Stimulated activated CD4-positive, alpha-beta T cell treated with anti-CD3 and anti-CD28 coated beads, TNF-alpha, amount 100 ng/mL, for 1 hour (primary cell): ENCODE measurements at places on chromosomes 3 and 15.

- no peak for DNase-seq
These were observed 28.1 kb upstream of the CD200R1L start for GRCh38 chr3:112874725-112875124.

DNA sequence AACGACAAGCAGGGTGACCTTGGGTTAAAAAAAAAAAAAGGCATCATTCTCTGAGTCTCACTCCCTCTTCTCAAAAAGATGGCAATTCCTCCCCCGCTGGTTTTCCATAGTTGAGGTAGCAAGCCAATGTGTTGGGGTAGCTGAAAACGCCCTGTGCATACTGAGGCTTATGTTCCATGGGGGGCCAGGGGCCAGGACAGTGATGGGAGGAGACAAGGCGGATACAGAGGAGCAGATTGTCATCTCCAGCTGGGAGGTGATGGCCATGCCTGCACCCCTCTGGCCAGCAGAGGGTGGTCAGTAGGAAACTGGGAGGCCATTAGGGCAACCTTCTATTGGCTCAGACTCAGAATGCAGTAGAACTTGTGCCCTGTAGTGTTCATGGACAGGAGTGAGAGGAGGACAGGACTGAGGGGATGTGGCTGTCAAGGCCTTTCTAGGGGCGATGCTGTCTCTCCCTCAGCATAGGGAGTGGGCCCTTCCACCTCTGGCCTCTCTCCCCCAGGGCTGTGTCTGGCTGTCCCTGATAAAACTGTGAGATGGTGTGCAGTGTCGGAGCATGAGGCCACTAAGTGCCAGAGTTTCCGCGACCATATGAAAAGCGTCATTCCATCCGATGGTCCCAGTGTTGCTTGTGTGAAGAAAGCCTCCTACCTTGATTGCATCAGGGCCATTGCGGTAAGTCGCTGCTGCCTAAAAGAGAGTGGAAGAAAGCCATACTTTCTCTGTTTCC lies 1.9 kb downstream of the TF start:
- DNase-seq: no peak

DNA sequence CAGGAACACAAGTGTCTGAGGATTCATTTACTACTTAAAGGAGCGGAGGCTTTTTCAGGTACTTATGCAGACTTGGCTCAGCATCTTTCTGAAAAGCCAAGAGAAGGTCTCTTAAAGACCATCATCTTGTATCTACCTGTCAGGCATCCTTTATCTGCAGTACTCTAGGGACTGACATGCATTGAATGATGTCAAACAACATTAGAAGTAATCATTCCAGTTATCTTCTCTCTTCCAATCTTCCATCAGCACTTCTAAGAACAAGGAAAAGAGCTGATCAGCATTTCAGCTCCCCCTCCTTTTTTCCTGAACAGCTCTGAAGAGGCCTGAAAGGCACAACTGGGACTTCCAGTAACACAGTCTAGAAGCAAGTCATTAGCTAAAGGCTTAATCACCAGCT lies 214.8 kb downstream of the KCNH8 start:
- no peak for DNase-seq

DNA sequence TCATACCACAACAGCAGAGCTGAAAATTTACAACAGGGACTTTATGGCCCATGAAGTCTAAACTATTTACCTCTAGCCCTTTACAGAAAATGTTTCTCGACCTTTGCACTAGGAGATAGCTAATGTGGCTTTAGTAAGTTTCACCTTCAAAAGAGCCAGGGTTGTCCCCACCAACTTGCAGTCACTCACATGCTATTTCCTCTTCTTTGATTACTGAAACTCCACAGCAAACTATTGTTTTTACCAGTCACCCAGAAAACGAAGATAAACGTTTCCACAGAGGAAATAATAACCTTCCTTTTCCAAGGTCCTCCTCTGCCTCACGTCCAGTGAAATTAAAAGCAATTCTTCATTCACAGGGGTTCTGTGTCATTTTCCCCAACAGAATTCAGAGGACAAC lies 48.2 kb downstream of the WWTR1 start:
- no peak for DNase-seq

GRCh38 chr15:89494941-89495637 lies 1.3 kb downstream of the RHCG start:
- DNase-seq: no peak

GRCh38 chr3:17798000-17798399 lies 55.6 kb upstream of the TBC1D5 start:
- no peak for DNase-seq

GRCh38 chr15:27353856-27354255 lies 382.9 kb downstream of the GABRG3 start:
- DNase-seq: no peak

- no peak for DNase-seq
These were observed 89.3 kb downstream of the LRIG1 start for GRCh38 chr3:66411474-66411873.

GRCh38 chr3:116445990-116446389 lies 703 bp upstream of the LSAMP start:
- DNase-seq: no peak

DNA sequence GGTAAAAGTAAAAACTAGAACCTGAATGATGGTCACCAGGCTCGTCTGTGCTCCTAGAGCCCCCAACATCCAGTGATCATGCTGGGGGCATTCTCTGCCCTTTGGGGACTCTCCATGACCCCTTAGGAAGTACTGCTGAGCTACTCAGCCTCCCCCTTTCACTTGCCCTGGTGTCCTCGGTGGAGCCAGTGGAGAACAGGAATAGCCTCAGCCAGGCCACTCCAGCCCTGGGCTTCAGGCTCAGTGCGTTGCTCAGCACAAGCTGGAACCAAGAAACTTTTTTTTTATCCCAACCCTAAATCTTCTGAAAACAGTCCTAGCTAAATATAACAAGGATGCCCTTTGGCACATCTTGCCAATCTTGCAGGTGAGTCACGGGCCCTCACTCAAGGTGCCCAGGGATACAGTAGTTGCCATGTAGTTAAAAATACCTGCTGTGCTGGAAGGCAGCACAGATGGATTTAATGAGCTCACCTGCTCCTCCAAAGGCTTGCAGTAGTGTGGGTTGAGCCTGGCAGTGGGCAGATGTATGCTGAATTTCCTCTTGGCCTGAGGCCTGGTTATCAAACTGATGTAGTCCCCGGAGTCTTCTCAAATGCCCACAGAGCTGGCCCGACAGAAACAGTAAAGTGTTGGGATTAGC lies 46.9 kb upstream of the TMEM158 start:
- DNase-seq: no peak

DNA sequence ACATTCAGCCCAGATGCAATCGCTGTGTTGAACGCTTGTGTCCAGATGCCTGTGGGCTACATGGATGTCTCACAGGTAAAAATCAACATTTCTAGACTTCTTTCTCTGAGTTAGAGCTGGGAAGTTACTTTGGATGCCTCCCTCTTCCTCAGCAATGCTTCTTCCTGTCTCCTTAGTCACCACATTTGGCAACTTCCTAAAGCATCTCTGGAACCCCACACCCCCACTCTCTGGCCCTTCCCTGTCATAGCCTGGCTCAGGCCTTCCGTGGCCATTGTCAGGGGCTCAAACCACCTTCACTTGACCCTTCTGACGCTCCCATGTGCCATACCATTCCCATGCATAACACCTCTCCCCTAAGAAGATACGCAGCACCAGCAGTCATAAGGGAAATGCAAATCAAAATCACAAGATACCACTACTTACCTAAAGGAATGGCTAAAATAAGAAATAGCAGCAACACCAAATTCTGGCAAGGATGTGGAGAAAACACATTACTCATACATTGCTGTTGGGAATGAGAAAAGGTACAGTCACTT lies 21.6 kb upstream of the RGMA start:
- no peak for DNase-seq

DNA sequence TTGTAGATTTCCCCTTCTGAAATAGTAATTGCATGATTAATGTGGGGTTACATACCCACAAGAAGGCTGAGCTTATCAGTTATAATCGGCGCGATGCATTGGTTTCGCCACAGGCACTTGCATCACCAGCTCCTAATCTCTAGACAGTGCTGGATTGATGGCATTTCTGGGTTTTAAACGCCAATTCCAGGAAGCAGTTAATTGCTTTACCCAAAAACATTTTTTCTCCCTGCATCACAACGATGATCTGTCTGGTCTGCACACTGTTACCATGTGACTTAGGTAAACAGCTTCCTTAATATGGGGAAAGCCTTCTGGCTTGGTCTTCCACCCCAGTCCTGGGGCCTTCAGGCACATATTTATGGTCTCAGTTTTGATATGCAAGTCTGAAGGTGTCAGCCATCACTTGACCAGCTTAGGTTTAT lies 70.0 kb upstream of the HEG1 start:
- DNase-seq: no peak

GRCh38 chr3:9690451-9691450 lies 12.9 kb upstream of the CPNE9 start:
- DNase-seq: no peak

DNA sequence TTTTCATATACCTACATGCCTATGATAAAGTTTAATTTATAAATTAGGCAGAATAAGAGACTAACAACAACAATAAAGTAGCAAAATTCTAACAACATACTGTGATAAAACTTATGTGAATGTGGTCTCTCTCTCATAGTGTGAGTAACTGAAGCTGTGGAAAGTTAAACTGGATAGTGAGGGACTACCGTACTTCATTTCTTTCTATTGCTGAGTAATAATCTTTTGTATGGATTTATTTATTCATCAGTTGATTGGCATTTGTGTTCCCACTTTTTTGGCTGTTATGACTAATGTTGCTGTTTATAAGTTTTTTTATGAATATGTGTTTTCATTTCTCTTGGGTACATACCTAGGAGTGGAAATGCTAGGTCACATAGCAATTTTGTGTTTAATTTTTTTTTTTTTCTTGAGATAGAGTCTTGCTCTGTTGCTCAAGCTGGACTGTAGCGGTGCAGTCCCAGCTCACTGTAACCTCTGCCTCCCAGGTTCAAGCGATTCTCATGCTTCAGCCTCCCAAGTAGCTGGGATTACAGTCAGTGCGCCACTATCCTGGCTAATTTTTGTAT lies 41.0 kb downstream of the RNF111 start:
- DNase-seq: no peak

GRCh38 chr3:183878071-183878470 lies 6.6 kb downstream of the PARL start:
- DNase-seq: no peak
